ENCODE measurements at places on chromosomes 5 and 9.

DNA sequence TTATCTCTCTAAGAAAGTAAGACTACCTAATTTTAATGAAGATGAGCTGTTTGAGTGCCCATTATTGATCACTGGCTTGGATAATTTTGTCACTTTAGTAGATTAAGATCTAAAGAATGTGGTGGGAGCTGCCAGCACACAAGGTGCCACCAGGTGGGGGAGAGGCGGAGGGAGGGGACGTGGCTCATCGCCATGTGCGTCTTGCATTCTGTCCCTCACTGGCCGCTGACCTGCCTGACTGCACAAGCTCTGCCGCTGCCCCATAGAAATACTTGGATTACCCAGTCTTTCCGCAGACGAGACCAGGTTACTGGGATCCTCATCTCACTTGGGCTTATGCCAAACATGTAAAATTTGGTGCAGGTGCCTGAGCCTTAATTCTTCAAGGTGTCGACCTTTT is 37.6 kb downstream of the RHOBTB3 start:
- no peak for DNase-seq

DNA sequence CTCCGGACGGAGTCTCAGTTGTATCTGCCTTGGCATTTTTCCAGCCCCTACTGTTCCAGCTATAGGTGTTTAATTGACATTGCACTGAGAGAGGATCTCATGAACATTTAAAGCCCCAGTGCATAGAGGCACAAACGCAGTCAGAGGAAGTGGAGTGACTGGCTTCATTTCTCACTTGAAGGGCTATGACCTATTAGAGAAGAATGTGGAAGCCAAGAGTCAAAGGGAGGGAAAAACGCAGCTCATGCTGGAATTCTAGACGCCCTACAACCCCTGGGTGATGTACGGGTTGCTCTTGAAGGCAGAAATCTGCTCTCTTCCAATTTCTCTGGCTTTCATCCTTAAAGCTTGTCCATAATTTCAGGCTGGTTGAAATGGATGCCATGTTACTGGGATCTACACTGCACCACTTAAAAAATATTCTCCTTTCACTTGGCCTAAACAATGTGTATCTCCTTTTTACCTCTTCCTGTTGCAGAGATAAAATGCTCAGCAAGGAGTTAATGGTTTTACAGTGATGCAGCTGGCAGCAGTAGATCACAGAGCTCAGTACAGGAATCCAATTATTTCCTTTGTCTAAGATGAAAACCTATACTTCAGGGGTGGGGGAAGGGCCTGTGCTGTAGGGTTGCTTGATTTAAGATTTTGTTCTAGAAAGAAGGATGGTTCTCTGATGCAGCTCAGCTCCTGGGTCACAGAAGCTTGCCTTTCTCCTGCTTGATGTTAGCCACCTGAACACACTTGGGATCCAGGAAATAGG is 61.8 kb upstream of the MAMDC2 start:
- peak; percentile 75 for DNase-seq

DNA sequence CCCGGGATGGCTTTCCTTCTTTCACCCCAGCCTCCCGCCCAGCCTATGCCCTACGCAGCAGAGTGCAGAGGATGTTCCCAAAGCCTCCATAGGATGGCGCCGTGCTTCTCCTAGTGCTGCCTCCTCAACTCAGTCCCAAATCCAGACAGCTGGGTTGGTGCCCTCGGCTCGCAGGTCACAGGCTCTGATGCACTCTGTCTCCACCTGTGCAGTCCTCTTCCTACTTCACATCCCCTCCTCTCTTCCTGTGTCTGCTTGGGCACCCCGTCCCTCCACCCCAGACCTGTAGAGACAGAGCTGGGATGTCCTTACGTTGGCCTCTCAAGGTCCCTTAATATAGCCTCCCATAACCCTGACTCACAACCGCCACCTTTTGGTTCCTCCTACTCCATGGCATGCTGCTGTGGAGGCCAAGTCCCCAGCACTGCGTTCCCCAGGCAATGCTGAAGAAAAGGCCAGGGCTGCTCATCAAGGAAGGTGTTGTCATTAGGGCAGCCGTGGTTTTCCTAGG is 314.4 kb downstream of the GADD45G start:
- DNase-seq = no peak

DNA sequence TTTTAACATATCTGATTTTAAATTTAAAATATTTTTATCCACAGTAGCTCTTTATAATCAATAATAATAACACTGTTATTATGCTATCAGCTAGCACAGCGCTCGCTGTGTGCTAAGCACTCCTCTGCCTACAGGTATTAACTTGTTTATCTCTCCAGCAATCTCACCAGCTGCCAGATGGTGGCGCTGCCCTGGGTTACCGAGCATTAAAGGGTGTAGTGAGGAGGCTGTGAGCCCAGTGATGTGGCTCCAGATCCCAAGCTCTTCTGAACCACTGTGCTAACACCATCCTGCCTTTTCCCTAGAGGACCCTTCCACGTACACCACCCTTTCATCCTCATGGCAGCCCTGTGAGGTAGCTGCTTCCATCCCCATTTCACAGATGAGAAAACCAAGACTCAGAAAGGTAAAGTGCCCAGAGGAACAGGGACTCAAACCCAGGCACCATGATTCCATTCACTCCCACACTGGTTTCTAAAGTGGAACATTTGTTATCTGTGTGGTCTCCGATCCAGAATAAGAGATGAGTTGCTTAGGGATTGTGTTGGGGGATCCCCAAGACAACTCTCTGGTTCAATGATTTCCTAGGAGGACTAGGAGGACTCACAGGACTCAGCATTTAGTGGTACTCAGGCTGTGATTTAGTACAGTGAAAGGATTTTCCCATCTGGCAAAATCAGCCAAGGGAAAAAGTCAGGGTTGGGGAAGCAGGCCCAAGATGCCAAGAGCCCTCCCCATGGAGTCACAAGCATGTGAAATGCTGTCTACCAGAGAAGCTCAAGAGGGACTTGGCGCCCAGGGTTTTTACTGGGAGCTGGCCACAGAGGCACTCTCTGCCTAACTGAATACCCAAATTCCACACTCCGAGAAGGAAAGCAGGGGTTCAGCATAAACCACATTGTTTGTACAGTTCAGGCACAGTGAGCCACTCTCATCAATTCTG is 7.0 kb downstream of the IGFBPL1 start:
- no peak for DNase-seq

DNA sequence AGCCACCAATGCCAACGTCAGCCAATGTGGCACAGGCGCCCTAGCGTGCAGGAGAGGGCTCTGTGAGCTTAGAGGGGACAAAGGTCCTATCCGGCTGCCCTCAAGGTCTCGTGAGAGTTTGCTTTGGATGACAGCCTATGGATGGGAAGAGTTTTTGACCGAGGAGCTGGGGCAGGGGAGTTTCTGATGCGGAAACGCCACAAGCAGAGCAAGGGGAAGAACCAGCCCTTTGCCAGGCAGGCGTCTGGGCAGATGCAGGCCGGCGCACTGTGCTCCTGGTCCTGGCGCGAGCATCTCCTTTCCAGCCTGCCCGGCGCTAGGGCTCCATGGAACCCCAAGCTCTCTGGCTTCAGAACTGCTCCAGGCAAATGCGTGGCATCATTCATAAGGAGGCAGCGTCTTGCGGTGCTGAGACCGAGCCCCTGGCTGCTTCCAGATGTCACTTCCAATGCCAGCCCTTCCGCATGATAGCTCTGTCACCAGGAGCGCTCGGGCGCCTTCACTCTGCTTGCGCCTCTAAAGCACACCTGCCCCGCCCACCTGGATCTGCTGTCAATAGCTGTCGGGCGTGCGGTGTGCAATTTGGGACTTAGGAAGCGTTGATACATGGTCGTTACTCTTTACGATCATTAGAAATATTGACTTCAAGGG is 374.9 kb upstream of the IRX1 start:
- no peak for DNase-seq

- DNase-seq = peak; percentile 64
Observed at GRCh38 chr5:38329132-38329715, 70.9 kb downstream of the EGFLAM start.

DNA sequence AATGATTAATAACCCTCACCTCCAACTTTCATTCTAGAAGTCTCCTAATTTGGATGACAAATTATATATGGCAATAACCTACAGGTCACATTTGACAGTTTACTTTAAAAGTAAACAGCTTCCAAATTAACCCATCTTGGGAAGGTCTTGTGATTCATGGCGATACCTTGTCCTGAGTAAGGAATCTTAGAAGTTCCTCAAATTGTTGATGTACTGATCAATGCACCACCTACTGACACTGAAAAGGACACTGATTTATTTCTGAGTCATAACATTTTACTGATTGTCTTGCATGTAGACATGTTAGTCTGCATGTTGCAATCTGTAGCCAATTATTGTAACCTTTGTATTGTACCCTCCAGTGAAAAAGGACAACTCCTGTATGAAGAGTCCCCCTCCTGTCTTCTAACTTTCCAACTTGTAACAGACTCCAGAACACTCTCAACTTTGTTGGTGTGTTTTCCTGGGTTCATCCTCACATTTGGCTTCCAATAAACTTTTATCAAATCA is 16.0 kb upstream of the SLC22A5 start:
- DNase-seq = no peak

DNA sequence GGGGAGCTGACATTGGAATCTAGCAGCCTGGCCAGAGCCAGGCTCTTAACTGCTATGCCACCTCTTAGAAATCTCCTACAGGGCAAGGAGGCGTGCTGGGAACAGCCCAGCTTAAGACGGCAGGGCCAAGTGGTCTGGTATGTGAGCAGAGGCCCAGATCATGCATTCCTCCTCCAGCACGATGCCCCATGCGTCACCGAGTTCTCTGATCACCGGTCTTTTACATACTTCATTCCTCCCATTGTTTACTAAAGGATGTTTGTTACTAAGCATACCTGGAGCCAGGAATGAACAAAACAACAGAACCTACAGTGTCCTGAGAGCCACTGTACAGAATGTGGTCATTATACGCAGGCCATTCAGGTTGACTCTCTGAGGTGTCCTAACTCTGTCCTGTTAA is 73.8 kb downstream of the TRIO start:
- no peak for DNase-seq

- no peak for DNase-seq
Observed at GRCh38 chr5:180605554-180606214, 14.4 kb upstream of the SCGB3A1 start.

DNA sequence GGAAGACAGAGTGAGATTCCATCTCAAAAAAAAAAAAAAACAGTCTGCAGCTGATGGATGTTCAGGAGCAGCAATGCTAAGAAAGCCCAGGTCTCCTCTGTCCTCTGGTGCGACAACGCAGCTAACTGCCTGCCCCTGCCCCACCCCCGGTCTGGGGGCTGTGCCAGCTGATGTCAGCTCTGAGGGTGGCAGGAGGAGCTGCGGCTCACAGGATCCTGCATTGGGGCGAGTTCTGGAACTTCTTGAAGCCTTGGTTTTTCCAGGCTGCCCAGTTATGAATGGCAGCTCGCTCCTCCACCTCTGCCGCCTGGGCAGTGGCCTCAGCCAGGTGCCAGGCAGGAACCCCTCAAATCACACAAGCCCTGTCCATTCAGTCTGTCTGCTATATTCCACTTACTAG is 113.5 kb downstream of the ROR2 start:
- DNase-seq = no peak

DNA sequence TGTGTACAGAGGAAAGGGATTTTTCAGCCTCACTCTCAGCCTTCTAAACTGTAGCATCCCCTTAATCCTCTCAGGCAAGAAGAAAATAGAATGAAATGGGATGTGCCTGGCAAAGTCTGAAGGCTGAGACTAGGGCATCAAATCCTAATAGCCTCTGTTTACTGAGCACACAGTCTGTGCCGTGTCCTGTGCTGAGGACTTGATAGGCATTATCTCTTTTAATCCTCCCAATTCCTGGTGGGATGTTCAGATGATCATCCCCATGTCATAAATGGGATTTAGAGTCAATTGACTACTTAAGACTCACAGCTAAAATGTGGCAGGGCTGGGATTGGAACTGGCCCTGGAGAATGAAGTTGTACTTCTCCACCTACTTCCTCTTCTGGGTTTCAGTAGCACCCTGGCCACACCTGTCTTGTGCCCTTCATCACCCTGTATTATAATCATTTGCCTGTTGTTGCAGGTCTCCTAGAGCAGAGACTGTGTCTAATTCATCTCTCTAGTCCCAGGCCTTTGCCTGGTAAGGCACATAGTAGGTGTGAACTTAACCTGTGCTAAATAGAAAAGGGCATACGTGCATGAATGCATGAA is 81.0 kb downstream of the WWC1 start:
- no peak for DNase-seq

DNA sequence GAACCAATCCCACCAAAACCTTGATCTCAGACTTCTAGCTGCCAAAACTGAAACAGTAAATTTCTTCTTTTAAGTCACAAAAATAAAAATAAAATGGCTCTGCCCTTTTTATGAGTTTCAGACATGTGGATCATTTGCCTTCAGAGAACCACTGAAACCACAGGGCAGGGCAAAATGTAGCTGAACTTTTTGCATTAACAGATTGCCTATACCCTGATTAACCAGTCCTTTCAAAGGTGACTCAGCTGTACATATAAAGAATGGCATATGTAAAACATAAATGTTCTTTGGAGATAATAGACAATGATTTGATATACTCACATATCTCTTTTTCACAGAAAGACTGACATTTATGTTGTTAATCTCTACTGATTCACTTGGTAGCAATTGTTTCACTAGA is 187.1 kb upstream of the GRIN3A start:
- DNase-seq = no peak

GRCh38 chr5:100690036-100690560 is 154.9 kb downstream of the FAM174A start:
- DNase-seq = no peak

GRCh38 chr9:22210262-22210661 is 201.2 kb upstream of the CDKN2B start:
- peak; percentile 28 for DNase-seq

- DNase-seq = no peak
Observed at GRCh38 chr5:172830876-172831662, 3.0 kb upstream of the ERGIC1 start.

DNA sequence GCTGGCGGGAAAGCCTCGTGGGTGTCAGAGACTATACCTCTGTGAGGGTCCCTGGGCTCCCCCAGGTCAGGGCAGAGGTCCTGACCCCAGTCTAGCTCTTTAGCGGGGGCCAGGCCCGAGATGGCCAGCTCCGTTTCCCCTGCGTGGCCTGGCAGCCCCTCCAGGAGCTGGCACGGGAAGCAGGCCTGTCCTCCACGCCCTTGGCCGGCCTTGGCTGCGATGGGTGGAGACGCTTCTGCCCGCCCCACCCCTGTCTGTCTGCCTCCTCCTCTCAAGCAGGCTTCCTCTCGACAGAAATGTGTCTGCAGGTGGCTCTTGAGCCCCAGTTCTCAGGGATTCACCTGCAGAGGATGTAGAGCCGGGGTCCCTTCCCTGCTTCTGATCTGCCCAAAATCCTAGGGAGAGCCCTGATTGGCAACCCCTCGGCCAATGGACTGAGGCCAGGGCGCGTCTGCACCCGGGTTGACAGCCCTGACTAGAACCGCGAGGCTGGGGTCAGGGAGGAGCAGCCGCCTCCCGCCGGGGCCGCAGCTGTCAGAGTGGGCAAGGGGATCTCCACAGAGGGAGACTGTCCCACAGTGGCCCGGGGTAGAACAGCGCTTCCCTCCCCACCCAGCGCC is 2.6 kb upstream of the GRIN1 start:
- DNase-seq = no peak

DNA sequence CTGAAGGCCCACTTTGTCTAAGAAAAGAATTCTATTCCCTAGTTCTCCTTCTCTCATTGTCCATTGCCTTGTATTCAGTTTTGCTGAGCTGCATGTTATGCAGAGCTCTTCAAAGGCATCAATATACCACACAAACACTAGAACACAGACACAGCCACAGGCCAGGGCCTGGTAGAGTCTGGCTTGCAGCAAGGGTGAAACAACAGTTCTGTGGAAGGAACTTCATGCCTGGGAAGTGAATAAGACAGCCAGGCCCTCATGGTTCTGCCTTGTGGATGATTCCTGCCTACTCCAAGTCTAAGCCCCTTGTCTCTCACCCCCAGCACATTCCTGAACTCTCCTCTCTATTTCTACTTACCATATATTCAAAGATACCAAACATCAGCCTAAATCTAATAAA is 30.8 kb downstream of the KLHL3 start:
- no peak for DNase-seq
